ENCODE measurements at places on chromosomes 16 and 17. TPM values are rescaled to one million over a fixed set of nuclear protein-coding genes. Genes with fewer than 3 reads are reported as not detected.

SOX8 gene
- total RNA-seq = 5.2 TPM

ANKRD11 gene
- total RNA-seq = 266 TPM

USP6 gene
- 0.10 TPM for total RNA-seq

DNA sequence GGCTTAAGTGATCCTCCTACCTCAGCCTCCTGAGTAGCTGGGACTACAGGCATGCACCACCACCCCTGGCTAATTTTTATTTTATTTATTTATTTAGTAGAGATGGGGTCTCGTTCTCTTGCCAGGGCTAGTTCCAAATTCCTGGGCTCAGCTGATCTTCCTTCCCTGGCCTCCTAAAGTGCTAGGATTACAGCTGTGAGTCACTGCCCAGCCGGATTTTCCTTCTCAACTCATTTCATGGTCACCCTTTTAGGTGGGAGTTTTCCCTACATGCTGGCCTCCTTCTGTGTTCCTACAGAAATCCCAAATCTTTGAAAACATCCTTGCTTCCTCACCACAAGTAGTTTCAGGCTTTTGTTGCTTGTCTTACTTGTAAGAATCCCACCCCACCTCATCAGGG lies 102.1 kb upstream of the SIAH1 start:
- no peak for DNase-seq

DNA sequence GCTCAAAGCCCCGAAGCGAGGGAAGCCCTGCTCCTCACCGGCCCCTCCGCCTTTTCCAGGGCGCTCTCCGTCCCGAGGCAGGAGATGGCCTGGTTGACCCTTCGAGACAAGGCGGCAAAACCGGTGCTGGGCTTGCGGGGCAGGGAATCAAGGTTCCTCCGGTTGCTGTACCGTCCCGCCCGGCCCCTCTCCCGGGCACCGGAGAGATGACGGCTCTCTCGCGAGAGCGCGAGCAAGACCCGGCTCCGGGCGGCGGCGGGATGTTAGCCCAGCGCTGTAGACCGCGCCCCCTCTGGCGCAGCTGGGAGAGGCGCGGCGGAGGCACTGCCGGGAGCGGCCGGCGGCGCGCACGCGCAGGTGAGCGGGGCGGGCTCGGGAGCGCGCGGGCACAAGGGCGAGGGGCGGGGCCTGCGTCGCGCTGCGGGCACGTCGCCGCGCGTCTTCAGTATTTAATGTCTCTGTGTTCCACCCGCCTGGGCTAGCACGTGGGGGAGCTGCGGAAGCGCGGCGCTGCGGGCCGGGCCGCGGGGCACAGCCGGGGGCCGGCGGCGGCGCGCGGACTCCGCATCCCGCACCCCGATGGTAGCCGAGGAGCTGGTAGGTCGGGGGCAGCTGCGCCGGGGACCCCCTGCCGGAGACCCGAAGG lies at the start of gene AKAP1:
AKAP1 (plus strand) TSS at position 445 of the 646 bp plus-strand sequence. CDS start 20,219 bp downstream, outside the sequence.
- DNase-seq = peak; percentile 91

DNA sequence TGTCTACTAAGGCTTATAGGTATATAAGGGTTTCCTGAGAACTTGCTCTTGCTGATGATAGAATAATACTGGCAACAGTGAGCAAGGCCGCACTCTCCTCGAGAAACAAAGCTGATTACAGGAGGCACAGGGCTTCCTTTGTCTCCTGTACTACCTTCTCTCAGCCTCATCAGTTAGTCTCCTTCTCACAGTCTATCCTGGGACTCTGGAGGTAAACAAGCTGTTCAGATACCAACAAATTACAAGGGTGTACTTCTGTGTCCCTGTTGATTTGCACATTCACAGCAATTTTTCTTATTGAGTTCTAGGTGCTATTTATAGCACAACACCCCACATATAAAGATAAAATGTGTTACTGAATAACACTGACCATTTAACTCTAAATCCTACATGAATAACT lies 98.7 kb downstream of the TRIM37 start:
- no peak for DNase-seq

- no peak for DNase-seq
Observed at GRCh38 chr17:76989519-76989918, 121.3 kb downstream of the MGAT5B start.

DNA sequence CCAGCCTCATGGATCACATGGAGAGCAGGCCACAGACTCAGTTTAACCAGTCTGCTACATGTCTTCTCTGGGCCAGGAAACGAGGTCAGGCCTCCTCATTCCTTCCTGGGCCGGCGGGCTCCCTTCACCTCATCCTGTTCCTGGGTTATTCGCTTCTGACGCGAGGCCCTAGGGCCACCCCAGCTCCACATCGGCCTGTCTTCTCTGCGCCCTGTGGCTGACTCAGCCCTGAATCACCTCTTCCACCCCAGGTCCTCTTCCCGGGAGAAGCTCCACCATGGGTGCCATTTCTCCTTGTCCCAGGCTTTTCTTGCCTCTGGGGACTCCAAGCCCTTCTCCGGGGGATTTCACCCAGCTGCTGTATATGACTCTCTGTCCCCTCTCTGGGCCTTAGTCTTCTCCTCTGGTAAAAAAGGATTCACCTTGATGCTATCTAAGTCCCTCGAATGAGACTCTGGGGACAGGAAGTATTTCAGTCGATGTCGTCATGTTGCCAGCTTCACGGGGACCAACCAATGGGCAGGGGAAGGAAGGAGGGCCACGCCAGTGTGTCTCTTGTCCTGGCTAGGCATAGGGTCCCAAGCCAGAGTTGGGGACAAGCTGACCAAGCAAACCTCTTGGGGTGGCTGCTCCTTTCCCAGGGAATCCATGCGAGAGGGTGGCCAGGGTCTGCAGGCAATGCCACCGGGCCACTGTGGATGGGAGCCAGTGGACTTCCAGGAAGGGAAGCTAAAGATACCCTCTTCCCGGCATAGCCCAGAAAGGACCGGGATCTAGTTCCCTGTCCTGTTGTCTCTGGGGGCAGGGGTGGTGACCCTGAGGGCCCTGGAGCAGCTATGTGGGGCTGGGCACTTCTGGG lies 58.7 kb downstream of the SOCS3 start:
- peak; percentile 59 for DNase-seq
